ENCODE measurements at places on chromosomes 2 and 18.

DNA sequence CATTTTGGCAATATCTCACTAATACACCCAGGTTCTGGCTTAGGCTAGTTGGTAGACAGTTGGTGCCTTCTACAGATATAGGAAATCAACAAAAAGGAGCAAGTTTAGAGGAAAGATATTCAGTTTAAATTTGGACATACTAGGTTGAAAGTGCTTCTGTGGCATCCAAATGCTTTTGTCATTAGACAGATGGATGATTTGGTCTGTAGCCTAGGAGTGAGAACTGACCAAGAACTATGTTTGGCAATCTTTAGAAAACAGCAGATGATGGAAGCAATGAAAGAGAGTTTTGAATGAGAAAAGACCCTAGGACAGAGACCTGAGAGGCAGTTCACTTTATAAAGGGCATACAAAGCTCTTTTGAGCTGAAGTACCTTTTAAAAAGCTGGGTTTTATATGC is 201.3 kb upstream of the FSHR start:
- DNase-seq, result peak; percentile 28

GRCh38 chr18:13124411-13124810 is 94.1 kb upstream of the LDLRAD4 start:
- DNase-seq, result no peak

GRCh38 chr2:41940745-41941063 is 107.1 kb upstream of the PKDCC start:
- DNase-seq, result no peak

DNA sequence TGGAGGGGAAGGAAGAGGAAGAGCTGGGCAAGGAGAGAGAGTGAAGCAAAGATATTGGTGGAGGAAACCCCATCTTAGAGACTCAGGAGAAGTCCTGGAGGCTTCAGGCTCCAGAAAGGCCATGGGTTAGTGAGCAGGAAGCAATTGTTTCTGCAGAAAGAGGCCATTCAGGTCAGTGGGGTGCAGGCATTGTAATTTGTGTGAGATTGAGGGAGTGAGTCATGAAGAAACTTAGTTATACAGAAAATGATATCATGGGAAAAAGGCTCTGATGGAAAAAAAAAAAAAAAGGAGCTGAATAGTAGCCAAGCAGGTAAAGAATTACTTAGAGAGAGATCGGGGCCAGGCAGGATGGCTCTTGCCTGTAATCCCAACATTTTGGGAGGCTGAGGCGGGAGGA is 4.0 kb downstream of the EMILIN2 start:
- no peak for DNase-seq

- DNase-seq, result peak; percentile 61
Observed at GRCh38 chr2:156800781-156801361, 364.7 kb downstream of the GPD2 start.

- no peak for DNase-seq
Observed at GRCh38 chr18:78905334-78905733, 74.3 kb upstream of the SALL3 start.

- no peak for DNase-seq
Observed at GRCh38 chr18:67243799-67244587, 272.5 kb downstream of the DSEL start.

DNA sequence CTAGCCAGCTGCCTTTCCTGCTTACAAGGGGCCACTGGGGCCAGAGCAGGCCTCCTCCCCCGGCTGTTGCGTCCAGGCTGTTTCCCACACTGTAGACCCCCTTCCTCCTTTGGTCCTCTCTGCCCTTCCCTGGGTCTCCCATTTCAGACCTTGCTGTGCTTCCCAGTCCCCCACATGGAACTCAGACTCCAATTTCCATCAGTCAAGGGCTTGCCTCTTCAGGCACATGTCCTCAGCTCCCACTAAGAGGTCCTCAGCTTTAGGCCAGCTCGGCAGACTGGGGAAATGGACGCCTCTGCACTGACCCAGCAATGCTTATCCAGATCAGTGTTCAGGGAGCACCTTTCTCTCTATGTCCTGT is 98.0 kb upstream of the BZW1 start:
- no peak for DNase-seq

Measured in spinal cord (tissue), 10 donors.